Caudate nucleus (tissue), 63 donors: ENCODE measurements at places on chromosomes 5 and 9.
A peak's percentile ranks its signal among the peaks of the same experiment; 100 is the strongest.

GRCh38 chr9:137678202-137678601, 59.4 kb downstream of the EHMT1 start:
- no peak for DNase-seq

GRCh38 chr5:132850066-132850465, 16.2 kb downstream of the GDF9 start:
- DNase-seq, result no peak

GRCh38 chr5:143355710-143356109, 47.8 kb downstream of the NR3C1 start:
- DNase-seq, result peak; percentile 41

- no peak for DNase-seq
Measured at GRCh38 chr9:5392285-5392684, 45.4 kb downstream of the PLGRKT start.

DNA sequence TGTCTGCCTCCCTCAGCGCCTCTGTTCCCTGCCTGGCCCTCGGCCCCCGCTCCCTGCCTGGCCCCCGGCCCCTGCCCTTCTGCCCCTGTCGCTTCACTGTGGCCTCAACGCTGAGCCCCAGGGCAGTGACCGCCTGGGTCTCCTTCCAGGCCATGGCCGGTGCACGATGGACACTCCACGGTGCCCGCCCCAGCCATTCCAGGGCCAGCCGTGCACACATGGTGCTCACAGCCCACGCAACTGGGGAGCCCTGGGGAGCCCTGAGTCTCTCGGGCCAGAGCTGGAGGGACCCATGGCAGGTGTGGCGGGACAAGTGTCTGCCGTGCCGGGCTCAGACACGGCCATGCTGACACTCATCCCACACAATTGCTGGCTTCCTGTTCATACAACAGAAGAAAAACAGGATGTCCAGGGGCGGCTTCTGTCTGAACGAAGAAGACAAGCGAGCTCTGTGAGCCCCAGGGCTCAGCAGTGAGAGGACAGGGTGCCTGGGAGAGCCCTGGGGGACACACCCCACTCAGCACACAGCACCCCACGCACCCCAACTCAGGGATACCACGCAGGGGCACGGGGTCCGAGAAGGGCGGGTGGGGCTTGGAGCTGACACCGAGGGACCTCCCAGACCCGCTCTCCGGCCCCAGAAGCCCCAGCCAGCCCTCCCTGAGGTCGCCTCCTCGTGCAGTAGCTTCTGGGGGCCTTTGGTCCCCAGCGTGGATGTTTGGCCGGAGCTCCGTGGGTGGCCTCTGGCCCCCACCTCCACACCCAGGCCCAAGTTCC, 35.7 kb downstream of the EXD3 start:
- DNase-seq, result no peak

DNA sequence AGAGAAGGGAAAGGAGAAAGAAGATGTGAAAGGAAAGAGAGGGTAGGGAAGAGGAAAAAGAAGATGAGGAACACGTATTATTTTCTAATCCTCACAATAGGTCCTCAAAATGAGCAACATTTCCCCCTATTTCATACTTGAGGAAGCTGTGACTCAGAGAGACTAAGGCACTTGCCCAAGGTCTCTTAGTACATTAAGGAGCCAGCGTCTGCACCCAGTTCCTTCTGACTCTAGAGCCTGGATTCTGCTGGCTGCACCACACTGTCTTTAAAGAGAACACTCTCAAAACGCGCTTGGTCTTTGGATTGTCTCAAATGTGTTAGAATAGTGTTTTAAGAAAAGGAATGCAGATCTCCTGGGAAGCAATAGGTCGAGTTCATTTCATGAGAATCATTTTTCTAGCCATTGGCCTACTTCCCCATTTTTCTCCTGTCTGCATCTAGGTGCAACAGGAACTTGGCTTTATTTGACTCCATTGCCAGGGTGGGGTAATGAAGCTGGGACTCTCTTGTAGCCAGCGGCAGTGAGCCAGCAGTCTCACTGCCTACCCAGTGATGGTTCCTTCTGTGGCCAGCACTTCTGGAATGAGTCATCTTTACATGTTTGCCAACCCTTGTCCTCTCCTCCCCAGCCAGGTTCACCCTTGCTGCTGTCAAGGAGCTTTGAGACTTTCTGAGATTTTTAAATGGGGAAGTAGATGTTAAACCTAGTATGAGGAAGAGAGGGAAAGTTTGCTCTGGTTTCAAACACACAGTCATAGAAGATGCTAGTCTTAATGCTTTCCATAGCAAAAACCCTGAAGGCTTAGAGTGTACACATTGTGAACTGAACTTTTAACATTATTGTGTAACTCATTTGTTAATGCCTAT, 82.7 kb downstream of the DOCK8 start:
- DNase-seq, result no peak

DNA sequence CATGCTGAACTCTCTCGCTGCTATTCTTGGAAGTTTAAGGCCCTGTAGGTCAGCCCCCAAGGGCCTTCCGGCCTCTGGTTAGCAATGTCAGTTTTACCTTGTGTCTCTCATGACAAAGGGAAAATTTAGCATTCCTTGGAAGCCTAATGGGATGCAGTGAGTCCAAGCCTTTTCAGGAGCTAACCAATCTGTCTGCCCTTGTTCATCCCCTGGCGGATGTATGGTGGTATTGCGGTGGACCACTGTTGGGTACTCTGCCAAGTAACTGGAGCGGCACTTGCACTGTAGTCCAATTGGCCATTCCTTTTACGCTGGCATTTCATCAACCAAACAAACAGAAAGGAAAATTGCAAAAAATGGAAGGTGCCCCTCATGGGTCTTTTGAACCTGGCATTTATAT, 318.4 kb upstream of the NMUR2 start:
- DNase-seq, result no peak

GRCh38 chr5:10539687-10539998, 24.2 kb upstream of the ANKRD33B start:
- no peak for DNase-seq

DNA sequence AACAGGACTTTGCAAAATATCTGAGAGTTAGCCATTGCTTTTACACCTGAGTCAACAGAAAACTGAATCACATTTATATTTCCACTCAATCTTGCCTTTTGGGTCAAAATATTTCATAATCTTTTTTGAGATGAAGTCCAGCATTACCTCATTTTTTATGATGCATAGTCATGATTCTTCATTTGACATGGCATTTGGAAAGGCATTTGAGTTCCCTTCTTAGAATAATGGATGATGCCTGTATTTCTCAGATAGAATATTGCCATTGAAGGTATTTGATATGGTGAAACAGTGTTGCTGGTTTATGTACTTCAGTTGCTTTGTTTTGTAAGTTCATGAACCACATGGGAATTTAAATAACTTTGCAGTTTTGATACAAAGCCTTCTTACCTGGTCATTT, 180.4 kb downstream of the PRR16 start:
- no peak for DNase-seq

- DNase-seq, result no peak
Measured at GRCh38 chr5:53256746-53257145, 147.2 kb upstream of the MOCS2 start.

DNA sequence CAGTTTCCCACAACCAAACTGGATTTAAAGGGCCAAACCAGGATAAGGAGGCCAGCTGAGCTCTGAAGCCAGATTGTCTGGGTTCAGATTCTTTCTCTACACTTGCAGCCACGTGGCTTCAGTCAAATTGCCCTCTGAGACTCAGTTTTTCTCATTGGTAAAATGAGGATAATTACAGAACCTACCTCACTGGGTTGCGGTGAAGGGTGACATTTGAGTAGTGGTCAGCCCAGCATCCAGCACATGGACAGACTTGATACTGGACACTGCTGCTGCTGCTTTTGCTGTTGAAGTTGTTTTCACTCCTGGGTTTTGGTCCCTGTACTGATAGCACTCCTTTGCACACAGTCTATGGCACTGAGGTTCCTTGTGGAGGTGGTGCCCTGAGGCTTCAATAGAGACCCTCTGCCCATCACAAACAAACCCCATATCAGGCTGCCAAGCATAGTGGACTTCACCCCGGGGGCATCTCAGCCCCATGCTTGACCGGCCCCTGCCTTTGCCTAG, 25.7 kb upstream of the CDKN2AIPNL start:
- DNase-seq, result no peak

- DNase-seq, result no peak
Measured at GRCh38 chr5:149853331-149853648, 91.3 kb downstream of the PDE6A start.

GRCh38 chr9:135225619-135226228, 138.3 kb downstream of the OLFM1 start:
- DNase-seq, result no peak

- DNase-seq, result no peak
Measured at GRCh38 chr9:12794101-12794799, 19.4 kb downstream of the LURAP1L start.

DNA sequence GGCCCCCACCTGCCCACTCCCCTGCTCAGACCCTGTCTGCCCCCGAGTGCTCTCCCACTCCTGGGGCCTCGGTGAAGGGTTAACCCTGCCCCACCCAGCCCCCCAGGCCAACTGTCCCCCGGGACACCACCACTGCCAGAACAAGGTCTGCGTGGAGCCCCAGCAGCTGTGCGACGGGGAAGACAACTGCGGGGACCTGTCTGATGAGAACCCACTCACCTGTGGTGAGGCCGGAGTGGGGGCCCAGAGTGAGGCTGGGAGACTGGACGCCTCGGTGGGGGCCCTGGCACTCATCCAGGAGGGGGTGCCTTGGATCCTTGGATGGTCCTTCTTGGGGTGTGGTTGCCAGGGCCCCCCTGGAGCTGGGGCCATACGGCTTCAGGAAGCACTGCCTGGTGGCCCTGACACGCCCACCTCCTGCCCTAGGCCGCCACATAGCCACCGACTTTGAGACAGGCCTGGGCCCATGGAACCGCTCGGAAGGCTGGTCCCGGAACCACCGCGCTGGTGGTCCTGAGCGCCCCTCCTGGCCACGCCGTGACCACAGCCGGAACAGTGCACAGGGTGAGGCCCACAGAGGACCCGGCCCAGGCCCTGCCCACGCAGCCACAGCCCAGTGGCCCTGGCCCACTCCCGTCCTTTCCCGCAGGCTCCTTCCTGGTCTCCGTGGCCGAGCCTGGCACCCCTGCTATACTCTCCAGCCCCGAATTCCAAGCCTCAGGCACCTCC, 2.1 kb downstream of the MAMDC4 start:
- DNase-seq, result no peak

DNA sequence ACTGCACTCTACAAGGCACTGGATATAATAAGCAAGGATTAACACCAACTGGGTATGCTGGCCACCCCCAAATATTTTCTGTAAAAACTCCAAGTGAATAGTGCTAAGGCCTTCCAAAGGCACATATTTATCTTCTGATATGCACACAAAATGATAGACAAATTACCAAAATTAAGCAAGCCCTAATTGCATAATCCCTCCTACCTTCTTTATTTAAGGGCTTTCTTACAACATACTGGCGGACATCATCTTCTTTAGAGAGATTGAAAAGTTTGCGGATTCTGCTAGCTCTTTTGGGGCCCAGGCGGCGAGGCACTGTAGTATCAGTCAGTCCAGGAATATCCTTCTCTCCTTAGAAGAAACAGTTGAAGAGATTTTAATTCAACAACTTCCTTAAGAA, 1.9 kb downstream of the RPS6 start:
- DNase-seq, result no peak

DNA sequence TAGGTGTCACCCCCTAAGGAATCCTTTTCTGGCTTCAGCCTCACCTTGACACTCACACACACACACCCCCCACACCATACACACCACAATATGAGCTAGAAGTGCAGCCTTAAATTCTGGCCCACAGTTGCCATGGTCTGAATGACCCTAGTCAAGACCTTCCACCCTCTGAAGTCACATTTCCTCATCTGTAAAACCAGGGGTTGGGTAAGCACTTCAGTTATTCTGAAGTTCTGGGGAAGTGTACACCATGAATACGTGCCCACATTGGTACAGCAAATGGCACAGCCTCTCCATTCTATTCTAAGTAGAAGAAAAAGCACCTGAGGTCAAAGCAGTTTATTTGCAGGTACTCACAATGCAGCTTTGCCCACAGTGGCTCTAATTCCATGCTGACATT, 372.8 kb upstream of the KLF4 start:
- DNase-seq, result no peak

GRCh38 chr5:84036842-84037241, 316.2 kb upstream of the HAPLN1 start:
- DNase-seq, result no peak

- peak; percentile 42 for DNase-seq
Measured at GRCh38 chr9:137299938-137300337, 2.1 kb downstream of the NRARP start.

GRCh38 chr5:37552770-37553719, 173.9 kb downstream of the WDR70 start:
- no peak for DNase-seq

DNA sequence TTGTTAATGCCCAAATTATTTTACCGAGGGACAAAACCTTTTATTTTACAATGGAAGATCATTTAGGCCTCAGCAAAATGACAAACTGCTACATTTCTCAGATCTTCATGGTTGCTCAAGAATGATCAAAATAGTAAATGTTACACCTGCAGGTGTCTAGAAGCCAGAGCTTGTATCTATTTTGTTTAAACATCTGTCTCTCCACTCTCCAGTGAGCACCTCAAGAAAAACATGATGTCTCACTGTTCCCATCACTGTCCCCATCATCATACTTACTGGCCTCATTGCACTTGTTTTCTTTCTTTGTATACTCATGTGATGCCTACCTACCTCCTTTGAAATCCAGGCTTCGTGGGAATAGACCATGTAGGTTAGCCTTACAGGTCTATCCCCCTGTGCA, 149.6 kb downstream of the TTLL11 start:
- DNase-seq, result no peak

GRCh38 chr9:14838701-14839100, 71.5 kb downstream of the FREM1 start:
- DNase-seq, result no peak

DNA sequence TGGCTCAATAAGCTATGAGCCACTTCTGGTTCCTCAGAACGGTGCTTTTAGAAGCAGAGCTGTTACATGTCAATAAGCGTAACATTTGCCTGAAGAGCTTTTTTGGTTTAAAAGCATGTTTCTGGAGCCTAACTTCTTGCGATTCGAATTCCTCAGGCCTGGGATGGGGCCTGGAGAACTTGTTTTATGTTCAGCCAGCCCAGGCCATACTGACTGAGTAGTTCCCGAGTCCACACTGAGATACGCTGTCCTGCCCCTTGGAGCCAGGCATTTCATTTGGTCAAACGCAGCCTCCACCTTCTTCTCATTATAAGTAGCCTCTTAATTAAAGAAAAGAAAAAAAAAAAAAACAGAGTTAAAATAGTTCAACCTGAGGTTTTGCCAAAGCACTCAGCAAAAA, 260.6 kb upstream of the ANKRD55 start:
- DNase-seq, result no peak

- DNase-seq, result no peak
Measured at GRCh38 chr9:73357607-73358006, 205.9 kb downstream of the ANXA1 start.

GRCh38 chr9:21585756-21586752, 103.9 kb upstream of the IFNE start:
- no peak for DNase-seq

GRCh38 chr9:37342895-37343294, 79.6 kb upstream of the GRHPR start:
- DNase-seq, result no peak

DNA sequence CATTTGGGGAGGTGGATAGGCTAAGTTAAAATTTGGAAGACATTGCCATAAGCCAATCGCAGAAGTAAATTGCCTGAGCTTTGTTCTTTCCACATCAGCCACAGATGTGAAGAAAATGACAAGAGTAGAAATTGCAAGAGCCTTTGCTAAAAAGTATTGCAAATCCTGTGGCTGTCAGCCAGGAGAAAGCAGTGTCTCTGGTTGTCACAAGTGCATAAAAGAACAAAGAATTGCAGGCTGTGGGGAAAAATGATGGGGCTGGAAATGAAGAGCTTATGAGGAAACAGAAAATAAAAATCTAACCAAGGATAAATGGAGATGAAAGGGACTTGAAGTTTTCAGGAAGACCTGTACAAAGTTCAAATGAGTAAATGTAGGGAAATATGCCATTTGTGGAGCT, 344.8 kb downstream of the CSNK1G3 start:
- DNase-seq, result no peak
